ENCODE measurements at places on chromosomes 3 and 15.
A peak's percentile ranks its signal among the peaks of the same experiment; 100 is the strongest.

DNA sequence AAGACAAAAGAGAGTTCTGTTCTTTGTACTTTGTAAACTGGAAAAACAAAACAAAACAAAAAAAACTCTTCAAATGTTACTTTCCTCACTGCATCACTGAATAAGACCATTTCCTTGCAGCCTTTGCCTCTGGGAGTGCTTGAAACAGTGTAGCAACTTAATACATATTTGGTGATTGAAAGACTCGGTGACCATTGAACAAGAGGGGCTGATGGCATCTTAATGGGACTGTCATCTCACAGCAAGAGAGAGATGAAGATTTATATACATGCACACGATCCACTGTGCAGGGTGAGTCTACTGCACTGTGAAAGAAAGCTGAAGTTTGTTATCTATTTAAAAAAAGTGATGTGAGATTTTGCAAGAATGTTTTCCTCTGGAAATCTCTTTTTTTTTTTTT is 111.9 kb upstream of the KLHL25 start:
- no peak for DNase-seq

DNA sequence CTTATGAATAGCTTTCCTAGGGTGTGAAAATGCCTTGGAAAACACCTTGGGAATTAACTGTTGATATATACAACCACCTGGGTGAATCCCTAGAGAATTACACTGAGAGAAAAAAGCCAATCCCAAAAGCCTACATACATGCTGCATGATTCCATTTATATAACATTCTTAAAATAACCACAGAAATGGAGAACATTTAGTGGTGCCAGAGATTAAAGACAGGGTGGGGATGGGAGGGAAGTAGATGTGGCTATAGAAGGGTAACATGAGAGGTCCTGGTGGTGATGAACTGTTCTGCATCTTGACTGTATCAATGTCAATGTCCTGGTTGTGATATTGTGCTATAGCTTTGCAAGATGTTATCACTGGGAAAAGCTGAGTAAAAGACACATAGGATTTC is 291.0 kb downstream of the CLSTN2 start:
- no peak for DNase-seq

- DNase-seq = peak; percentile 40
Observed at GRCh38 chr3:67109651-67110204, 111.6 kb downstream of the KBTBD8 start.

- DNase-seq = no peak
Observed at GRCh38 chr3:134009345-134010000, 20.3 kb downstream of the SLCO2A1 start.

- peak; percentile 64 for DNase-seq
Observed at GRCh38 chr15:69648212-69648611, 195.6 kb downstream of the RPLP1 start.

GRCh38 chr3:146218880-146219866 is 31.7 kb downstream of the PLSCR4 start:
- DNase-seq = peak; percentile 56

GRCh38 chr3:53554559-53555067 is 60.2 kb downstream of the CACNA1D start:
- DNase-seq = no peak

DNA sequence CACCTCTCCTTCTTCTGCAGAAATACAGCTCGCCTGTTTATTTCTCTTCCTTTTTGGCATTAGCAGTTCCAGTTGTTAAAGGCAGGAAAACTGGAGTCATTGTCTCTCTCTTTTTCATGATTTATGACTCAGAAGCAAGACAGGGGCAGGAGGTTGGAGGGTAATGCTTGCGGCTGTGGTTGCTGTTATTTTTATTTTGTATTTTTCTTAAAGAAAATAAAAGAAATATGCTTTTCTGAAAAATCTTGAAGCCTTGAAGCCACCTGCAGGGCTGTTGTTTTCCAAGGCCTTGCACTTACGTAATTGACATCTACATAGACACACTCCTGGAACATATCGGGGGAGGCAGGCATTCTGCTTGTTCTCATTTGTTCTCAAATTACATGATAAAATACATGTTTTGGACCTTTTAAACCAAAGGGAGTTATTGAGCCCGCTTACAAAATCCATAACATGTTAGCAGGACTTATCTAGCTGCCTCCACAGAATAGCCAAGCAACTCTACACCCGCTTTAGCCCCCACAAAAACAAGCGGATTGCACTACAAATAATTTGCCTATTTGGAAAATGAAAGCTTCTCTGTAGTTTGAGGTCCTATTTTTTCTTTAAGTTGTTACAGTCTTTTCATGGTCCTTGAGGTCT is 1004.6 kb upstream of the NR2F2 start:
- DNase-seq = no peak

GRCh38 chr3:136624894-136625815 is 127.0 kb downstream of the STAG1 start:
- no peak for DNase-seq

DNA sequence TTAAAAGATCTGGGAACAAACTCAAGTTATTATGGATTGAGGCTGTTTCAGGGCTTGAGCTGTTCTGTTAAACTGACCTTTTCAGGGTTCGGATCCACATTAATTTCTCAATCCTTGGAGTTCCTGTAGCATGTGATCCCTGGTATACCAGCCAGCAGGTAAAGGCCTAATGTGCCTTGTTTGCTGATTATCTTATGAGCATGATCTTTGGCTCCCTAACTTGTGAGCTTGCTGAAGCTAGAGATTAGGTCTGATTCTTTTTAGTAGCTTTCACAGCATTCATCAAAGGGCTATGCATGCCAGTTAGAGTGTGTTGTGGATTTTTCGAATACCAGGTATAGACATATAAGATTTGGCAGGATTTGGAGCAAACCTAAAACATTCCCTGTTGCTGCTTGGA is 10.3 kb downstream of the CORO2B start:
- no peak for DNase-seq

DNA sequence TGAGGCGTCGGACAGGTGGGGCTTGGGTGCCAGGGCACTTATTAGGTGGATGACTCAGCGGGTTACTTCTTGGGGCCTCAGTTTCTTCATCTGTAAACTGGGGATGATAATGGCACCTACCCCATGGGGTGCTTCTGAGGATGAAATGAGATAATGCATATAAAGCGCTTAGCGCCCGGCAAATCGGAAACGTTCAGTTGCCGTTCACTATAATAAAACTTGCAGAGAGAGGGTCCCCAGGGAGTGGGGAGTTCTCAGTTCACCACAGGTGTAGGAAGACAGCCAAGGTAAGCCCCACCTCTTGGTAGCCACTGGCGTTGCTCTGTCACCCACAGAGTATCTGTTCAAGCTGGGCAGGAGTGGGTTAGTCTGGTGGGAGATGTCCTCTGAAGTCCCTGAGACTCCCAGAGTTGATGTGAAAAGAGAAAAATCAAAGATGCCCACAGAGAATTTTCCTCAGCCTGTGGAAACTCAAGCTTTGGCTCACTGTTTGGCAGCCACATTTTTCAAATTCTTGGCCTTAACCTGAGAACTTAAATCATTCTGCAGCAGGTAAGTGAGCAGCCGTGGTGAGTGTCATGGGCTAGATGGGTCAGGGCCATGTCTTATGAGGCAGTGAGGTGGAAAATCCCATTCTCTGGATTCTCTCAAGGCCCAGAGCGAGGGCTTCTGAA is 221.5 kb upstream of the BHLHE40 start:
- DNase-seq = no peak

- no peak for DNase-seq
Observed at GRCh38 chr15:45855907-45856579, 221.2 kb downstream of the SQOR start.

- no peak for DNase-seq
Observed at GRCh38 chr15:92492551-92493115, 99.0 kb downstream of the ST8SIA2 start.

- DNase-seq = no peak
Observed at GRCh38 chr3:171586274-171586673, 126.1 kb upstream of the TNIK start.

DNA sequence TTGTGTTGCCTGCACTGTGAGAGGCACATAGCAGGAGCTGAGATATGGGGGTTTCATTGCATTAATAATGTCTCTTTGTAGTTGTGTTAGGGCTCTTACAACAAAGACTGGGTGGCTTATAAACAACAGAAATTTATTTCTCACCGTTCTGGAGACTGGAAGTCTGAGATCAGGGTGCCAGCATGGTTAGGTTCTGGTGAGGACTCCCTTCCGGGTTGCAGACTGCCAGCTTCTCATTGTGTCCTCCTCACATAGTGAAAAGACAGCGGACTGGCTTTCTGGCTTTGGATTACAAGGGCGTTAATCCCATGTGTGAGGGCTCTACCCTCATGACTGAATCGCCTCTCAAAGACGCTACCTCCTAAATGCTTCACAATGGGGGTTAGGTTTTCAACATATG is 20.6 kb downstream of the TMEM108 start:
- DNase-seq = no peak

DNA sequence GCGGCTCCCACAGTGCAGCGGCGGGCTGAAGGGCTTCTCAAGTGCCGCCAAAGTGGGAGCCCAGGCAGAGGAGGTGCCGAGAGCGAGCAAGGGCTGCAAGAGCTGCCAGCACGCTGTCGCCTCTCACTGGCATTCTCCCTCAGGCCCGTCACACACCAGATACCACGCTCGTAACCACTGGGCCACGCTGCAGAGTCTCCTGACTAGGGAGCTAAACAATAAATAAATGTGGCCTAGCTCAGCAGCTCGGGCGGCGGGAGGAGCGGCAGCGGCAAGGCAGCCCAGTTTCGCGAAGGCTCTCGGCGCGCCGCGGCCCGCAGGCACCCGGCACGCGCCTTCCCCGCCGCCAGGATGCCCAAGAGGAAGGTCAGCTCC is 55.9 kb upstream of the FAM174B start:
- DNase-seq = no peak

GRCh38 chr3:129626744-129627349 is 20.4 kb upstream of the PLXND1 start:
- peak; percentile 91 for DNase-seq

DNA sequence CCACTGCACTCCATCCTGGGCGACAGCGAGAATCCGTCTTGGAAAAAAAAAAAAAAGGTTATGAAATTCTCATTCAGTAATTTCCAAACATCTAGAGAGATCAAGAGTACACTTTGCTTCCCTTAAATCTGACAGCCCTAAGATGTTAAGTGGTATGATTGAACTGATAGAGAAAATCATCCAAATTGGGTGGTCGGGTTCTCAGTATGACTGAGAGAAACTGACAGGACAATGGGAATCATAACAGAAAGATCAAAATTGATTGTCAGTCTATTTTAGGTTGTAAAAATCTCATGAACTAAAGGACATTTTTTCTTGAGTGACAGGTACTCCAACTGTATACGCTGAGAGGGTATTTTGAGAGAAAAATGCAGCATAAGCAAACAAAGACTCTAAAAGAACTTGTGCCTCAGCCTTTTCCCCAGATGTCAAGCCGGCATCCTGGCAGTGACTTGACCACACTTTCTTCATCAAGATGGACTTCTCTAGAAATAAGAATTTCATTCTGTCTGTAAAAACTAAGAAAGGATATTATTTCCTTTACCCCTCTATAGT is 65.8 kb downstream of the MYO5A start:
- DNase-seq = no peak

GRCh38 chr3:71319771-71320170 is 263.8 kb downstream of the FOXP1 start:
- no peak for DNase-seq

DNA sequence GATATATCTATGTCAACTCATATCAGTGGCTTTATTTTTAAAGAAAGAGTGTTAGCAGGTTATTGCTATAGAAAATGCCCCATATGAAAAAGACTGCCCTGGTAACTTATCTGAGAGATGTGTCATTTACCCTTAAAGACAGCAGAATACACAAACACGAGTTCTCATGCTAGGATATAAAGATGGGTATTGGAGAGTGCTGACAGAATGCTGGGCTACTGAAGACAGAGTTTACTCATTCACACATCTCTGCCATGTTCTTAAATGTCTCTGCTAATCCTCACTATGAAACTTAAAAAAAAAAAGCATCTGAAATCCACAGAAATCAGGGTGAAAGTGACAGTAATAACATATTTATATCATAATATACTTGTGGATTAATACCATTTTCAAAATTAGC is 126.7 kb downstream of the FOXP1 start:
- DNase-seq = no peak

GRCh38 chr3:46957092-46957820 is 19.3 kb downstream of the CCDC12 start:
- DNase-seq = no peak

DNA sequence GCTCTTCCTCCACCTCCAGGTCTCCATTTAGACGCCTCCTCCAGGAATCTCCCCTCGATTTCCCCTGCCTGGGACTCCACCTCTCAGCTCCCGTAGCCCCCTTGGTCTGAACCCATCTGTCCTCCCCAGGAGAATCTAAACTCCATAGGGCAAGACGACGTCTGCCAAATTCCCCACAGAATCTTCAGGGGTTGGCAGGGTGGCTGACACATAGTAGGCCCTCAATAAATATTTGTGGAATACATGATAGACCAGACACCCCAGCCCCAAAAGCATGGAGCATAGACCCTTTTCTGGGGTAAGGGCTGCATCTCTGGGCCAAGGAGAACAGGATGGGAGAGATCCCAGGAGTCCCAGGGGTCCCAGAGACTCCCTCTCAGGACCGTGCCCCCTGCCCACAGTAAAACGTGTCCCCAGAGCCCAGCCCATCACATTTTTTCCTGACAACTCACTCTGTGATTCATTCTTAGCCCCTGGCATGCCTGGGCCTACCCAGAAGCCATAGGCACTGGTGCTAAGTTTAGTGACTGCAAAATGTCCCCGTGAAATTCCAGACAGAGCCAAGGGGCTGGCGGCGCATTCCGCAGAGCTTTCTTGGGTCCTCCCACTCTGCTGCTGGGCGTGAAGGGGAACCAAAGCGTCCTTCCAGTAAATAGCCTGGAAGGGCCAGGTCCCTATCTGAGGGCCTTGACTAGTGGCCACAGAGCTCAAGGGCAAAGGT is 78.0 kb upstream of the SLC6A6 start:
- DNase-seq = no peak

- DNase-seq = no peak
Observed at GRCh38 chr3:62548528-62549205, 175.3 kb upstream of the FEZF2 start.

- no peak for DNase-seq
Observed at GRCh38 chr15:73678498-73678897, 5.7 kb upstream of the CD276 start.

- DNase-seq = no peak
Observed at GRCh38 chr3:4754180-4755086, 224.8 kb upstream of the BHLHE40 start.

- no peak for DNase-seq
Observed at GRCh38 chr3:158668506-158668905, 3.9 kb downstream of the LXN start.

GRCh38 chr15:25705433-25706115 is 157.6 kb downstream of the ATP10A start:
- DNase-seq = no peak

GRCh38 chr3:127747751-127748521 is 74.4 kb downstream of the MGLL start:
- DNase-seq = no peak

- DNase-seq = peak; percentile 32
Observed at GRCh38 chr3:112646623-112647022, 5.7 kb upstream of the CCDC80 start.
